ENCODE measurements at places on chromosomes 6 and 20.

DNA sequence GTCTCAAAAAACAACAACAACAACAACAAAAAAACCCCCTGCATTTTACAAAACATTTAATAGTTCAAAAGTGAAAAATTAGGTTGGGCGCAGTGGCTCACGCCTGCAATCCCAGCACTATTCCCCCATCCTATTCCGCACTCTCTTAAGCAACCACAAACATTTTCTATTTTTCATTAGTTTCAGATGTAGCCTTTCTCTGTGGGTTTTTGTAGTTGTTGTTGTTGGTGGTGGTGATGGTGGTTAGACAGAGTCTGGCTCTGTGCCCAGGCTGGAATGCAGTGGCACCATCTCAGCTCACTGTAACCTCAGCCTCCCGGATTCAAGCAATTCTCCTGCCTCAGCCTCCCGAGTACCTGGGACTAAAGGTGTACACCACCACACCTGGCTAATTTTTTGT is 6.4 kb upstream of the GMNN start:
- DNase-seq = no peak

GRCh38 chr20:53660078-53660909 is 66.7 kb upstream of the ZNF217 start:
- DNase-seq = no peak

DNA sequence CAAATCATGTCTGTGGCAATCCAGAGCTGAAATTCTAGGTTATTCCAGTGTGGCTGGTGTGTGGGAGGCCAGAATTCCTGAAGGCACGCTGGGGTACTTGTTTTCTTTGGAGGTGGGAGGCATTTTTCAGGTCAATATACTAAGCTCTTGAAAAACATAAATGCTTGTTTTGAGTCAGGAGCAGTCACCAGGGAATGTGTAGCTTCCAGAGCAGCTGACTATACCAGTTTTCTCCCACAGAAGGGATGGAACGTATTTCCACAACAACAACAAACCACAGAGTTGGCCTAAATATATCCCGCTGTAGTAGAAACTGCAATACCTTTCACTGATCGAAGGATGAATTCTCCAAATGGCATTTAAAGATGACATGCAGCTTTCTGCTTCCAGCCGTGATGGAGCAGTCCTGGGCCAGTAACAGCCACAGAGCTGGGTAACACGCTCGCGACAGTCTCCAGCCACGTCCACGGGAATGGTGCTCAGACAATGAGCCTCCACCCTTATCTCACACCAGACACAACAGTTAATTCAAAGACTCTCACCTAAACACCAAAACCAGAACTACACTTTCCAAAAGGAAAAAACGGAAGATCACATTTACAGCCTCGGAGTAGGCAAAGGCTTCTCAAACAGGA is 23.2 kb downstream of the CHRNA4 start:
- no peak for DNase-seq

- no peak for DNase-seq
These were observed 3.9 kb downstream of the PEDS1 start for GRCh38 chr20:50149481-50150254.

GRCh38 chr6:120198033-120198432 is 848.5 kb upstream of the MAN1A1 start:
- DNase-seq = no peak

- DNase-seq = no peak
These were observed 1277.2 kb upstream of the GJE1 start for GRCh38 chr6:140855520-140855919.

- no peak for DNase-seq
These were observed 585.8 kb downstream of the QKI start for GRCh38 chr6:164000276-164000675.

GRCh38 chr6:35280903-35281302 is 16.7 kb upstream of the DEF6 start:
- no peak for DNase-seq

DNA sequence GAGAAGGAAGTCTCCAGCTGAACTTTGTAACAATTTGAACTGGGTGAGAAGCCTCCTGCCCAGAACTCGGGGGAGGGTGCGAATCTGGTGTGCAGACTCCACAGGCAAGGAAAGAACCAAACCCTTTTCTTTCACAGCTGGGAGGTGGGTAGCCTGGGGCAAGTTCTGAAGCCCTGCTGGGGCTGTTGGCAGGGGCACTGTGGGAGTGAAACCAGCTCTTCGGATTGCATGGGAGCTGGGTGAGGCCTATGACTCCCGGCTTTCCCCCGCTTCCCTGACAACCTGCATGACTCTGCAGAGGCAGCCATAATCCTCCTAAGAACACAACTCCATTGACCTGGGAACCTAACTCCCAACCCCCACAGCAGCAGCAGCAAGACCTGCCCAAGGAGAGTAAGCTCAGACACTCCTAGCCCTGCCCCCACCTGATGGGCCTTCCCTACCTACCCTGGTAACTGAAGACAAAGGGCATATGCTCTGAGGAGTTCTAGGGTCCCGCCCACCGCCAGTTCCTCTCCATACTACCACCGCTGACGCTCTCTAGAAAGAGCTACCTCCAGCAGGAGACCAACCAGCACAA is 37.5 kb downstream of the SOD2 start:
- DNase-seq = no peak

GRCh38 chr20:55155360-55155759 is 680.0 kb downstream of the DOK5 start:
- no peak for DNase-seq

DNA sequence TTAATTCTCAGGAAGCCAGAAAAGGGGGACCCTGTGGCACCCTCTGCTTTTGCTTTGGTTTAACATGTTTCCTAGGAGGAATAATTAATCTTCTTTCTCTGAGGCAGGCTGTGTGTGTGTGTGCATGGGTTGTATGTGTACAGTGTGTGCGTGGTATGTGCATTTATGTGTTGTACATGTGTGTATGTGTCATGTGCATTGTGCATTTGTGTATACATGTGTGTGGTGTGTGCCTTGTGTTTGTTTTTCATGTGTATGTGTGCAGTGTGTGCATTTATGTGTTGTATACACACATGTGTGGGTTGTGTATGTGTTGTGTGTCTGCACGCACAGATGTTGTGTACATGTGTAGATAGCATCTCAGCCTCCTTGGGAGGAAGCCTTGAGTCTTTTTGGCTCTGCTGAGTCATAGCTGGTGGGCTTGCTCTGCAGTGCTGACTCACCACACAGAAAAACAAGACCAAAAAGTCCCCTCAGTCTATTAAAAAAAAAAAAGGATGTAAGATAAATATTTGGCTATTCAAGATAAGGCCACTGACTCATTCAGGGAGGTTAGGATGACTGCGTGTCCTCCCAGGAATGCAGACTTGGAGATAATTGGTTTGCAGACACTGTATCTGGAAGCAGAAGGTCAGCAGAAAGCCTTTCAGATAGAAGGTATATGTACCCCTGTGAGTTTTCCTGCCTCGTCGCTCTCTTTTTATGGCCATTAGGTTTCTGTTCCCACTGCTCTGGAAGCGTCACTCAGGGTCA is 58.6 kb downstream of the SYNJ2 start:
- DNase-seq = no peak

GRCh38 chr6:159044899-159045727 is at the start of gene TAGAP:
Gene TAGAP (minus strand): TSS chr6:159044991. CDS start chr6:159044146, 845 bp downstream.
- no peak for DNase-seq

DNA sequence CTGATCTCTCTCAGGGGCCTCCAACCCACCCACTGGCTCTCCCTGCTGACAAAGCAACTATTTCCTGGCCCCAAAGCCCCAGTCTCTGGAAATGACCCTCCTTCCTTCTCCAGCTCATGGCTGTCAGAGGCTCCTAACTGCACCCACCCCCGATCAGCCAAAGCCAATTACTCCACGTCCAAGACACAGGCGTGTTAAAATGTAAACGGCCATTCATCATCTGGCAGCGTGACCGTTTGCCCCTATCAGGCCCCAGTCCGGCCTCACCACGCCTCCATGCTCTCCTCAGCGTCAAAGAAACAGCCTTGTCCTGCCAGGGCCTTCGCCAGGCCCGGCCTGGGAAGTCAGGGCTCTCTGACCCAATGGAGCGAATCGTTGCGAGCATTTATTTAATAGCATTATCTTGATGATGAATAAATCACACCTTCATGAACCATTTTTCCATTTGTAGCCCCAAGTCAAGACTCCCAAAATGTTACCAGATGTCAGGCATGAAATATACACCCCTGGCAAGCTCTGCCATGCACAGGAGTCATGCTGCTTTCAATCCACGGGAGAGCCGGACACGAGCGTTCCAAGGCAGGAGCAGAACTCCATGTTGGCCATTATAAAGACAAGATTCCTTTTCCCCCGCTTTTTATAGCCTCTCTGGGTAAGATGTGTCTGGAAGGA is 17.7 kb downstream of the RIPOR3 start:
- no peak for DNase-seq

All from cortex of kidney (tissue), 1 donor.